Activated CD8-positive, alpha-beta T cell treated with anti-CD3 and anti-CD28 coated beads, Interleukin-2, amount 10 ng/mL, durations not matched to agents 7 days and 5 days (primary cell): ENCODE measurements at places on chromosomes 16 and 17. TPM values are rescaled to one million over a fixed set of nuclear protein-coding genes. Genes with fewer than 3 reads are reported as not detected.
A peak's percentile ranks its signal among the peaks of the same experiment; 100 is the strongest.

DNA sequence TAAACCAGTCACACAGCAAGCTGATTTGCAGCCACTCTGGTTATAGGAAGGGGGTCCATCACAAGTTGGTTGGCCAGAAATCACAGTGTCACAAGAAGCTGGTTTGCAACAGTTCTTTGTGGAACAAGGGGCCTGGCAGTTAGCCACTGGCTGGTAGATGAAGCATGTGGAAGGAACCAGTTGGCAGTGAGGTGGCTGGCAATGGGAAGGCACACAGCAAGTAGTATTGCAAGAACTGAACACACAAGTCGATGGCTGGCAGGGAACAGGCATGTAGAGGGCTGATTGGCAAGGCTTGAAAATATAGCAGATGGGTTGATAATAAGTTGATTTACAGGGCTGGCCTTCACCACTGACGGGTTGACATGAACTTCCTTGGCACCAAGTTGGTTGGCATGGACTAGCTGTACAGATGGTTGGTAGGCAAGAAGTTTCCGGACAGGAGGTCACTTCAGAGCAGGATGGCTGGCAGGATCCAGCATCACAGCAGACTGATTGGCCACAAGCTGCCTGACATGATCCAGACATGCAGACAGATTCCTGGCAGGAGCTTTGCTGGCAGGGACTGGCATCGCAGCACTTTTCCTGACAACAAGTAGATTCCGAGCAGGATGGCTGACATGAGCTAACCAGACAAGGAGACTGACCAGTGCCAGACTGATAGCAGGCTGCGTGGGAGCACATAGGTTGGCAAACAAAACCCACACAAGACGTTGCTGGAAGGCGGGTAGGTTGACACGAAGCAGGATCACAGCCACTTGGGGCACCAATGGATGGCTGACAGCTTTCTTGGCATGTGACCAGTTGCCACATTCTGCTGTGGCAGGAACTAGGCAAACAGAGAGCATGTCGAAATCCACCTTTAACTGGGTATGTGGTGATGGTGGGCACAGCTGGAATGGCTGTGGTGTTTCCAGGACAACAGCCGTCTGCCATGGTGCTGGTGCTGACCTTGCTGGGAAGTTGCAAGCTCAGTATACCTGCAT lies at the start of gene KRTAP29-1:
KRTAP29-1 (minus strand) TSS at position 936 of the 986 bp plus-strand sequence; CDS start at position 936, 0 bp downstream.
- DNase-seq, result no peak

The KRTAP16-1 gene
- not detected for total RNA-seq

The SDK2 gene
- total RNA-seq, result 18.4 TPM

GRCh38 chr17:30570191-30570590 lies 93.0 kb downstream of the GOSR1 start:
- DNase-seq, result no peak

GRCh38 chr17:35056013-35056412 lies 7.5 kb downstream of the RFFL start:
- no peak for DNase-seq

DNA sequence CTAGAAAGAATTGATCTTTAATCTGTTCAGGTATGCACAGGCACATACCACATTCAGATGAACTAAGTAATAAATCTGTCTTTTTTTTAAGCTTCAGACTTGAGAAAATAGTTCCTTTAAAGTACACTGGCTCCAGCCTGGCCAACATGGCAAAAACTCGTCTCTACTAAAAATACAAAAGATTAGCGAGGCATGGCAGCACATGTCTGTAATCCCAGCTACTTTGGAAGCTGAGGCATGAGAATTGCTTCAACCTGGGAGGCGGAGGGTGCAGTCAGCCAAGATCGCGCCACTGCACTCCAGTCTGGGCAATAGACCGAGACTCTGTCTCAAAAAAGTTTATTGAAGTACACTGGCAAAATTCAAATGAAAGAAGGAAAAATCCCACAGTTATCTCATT lies 111.0 kb upstream of the NETO2 start:
- DNase-seq, result no peak

DNA sequence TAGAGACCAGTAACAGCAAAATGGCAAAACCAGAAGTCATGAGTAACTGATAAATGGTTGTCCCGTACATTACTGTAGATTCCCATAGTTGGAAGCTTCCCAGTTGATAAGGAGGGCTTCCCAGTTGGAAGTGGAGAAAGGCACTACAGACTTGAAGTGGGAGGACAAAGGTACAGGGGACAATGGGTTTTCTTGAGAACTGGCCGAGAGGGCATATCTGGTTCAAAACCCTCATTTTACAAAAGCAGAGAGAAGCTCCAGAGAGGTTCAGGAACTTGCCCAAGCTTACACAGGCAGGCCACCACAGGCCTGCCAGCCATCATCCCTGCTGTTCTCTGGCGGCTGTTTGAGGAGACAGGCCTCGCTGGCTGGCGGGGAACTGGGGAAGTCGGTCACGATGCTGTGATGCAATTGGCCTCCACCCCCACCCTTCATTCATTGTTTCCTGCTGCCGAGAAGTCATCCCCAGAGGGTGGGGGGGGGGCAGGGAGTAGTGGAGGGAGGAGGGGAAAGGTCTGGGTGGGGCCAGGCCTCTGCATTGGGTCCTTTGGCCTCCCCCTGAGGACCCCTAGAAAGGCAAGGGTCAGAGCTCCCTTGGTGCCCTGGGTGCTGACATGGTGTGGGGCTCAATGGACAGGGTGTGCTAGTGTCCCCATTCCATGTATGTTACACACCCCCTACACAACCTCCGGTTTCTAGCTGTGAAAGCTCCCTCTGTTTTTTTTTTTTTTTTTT lies 3.0 kb downstream of the UBALD2 start:
- DNase-seq, result peak; percentile 89

- no peak for DNase-seq
Observed at GRCh38 chr17:18027280-18027679, 11.7 kb downstream of the ATPAF2 start.

GRCh38 chr16:14302031-14302398 lies 230.9 kb downstream of the MRTFB start:
- DNase-seq, result no peak
